ENCODE measurements at places on chromosomes 1 and 21.
A peak's percentile ranks its signal among the peaks of the same experiment; 100 is the strongest.

DNA sequence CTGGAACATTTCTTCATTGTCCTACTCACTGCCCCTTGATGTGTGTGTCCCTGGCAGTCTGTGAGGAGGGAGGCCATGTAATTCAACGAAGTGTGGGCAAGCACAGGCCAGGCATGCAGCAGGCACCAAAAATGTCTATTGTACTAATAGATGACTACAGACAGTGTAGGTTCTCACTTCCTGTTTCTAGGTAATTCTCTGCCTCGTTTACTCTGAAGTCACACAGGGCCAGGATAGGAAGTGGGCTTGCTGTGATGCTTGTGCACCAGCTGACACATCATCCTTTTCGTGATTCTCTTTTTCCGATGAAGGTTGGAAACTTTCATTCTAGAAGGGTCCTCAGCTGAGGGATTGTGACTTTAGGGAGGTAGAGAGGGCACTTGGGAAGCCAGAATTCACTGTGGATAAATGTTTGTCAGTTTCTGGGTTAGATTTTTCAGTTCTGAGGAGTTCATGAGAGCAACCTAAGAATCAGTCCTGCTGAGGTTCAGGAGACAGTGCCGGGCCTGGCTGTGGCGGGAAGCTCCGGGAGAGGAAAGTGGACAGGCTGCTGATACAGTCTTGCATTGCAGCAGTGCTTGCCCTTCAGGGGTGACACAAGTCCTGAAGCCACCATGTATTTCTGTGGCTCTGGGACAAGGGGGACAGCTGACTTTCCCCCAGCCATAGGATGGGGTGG, 4.3 kb upstream of the CSF1 start:
- DNase-seq: no peak

GRCh38 chr21:15311510-15311909, 246.7 kb upstream of the NRIP1 start:
- DNase-seq: no peak

- DNase-seq: no peak
Observed at GRCh38 chr1:206633708-206634121, 1.6 kb upstream of the DYRK3 start.

DNA sequence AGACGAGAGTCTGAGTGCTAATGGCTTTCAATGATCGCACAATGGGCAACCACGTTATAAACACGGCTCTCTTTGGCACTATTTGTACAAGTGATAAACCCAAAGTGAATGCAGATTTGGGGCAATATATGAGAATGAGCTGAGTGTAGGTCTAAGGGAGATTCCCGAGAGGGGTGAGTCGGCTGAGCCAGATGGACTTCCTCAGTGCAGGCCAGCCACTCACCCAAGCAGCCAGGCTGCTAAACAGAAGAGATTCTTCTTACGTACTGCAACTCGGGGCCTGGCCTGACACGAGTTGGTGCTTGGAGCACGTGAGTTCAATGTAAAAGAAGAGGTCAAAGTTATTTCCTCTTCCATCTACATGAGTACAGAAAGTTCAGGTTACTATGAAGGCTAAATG, 6.2 kb upstream of the MIXL1 start:
- no peak for DNase-seq

- no peak for DNase-seq
Observed at GRCh38 chr21:29007810-29008209, 11.3 kb downstream of the RWDD2B start.

DNA sequence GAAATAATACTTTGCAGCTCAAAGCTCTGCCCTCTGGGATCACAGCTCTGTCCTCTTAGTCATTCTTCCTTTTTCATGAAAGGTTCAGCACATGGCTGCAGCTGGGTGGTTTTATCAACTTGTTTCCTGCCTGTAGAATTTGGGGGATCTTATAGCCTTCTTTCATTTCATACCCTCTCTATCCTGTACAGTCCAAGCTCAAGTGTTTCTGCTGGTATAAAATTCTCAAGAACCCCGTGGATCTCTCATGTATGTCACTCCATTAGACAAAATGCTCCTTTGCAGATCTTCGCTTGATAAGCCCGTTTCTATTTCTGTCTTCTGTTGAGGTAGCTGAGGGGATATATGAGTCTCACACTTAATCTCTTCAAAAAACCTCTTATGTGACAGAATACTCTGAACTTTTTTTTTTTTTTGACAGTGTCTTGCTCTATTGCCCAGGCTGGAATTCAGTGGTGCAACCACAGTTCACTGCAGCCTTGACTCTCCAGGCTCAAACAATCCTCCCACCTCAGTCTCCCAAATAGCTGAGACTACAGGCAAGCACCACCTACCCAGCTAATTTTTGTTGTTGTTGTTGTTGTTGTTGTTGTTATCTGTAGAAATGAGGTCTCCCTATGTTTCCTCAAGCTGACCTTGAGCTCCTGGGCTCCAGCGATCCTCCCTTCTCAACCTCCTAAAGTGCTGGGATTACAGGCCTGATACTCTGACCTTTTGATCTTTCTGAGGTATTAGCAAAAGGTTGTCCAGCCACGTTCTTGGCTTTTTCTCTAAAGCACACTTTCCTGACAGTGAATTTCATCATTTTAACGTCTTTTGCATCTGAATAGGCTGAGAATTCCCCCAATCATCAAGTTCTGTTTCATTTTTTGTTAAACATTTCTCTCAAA, 24.6 kb upstream of the COL9A2 start:
- DNase-seq: no peak

DNA sequence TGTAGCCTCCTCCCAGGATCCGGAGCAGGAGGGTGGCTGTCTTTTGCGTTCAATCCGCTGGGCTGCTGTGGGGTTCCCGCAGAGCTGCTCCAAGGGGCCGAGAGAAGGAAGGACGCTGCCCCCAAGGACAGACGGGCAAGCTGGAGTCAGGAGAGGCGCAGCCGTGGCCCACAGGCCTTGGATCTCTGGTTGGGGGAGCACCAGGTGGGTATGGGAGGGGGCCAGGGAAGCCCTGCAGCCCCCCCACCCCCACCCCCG, 15.9 kb upstream of the SKI start:
- DNase-seq: no peak

DNA sequence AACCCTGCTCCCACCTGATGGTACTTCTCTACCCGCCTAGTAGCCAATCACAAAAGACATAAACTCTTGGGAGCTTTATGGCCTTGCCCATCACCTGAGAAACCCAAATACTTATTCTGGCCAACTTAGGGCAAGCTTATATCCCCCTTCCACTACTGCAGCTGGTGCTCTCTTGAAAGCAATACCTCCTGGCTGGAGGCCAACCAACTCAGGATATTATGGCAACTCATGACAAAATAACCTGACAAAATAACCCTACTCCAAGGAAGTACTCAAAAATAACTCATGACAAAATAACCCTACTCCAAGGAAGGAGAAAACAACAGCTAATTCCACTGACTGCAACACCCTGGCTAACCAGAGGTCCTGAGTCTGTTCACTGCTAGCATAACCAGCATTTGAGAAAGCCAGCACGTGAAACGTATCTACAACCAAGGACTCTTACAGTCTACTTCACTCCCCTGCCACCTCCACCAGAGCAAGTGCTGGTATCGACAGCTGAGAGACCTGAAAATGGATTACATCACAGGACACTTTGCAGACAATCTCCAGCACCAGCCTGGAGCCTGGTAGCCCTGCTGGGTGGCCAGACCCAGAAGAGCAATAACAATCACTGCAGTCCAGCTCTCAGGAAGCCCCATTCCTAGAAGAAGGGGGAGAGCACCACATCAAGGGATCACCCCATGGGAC, 179.9 kb downstream of the COL24A1 start:
- no peak for DNase-seq

DNA sequence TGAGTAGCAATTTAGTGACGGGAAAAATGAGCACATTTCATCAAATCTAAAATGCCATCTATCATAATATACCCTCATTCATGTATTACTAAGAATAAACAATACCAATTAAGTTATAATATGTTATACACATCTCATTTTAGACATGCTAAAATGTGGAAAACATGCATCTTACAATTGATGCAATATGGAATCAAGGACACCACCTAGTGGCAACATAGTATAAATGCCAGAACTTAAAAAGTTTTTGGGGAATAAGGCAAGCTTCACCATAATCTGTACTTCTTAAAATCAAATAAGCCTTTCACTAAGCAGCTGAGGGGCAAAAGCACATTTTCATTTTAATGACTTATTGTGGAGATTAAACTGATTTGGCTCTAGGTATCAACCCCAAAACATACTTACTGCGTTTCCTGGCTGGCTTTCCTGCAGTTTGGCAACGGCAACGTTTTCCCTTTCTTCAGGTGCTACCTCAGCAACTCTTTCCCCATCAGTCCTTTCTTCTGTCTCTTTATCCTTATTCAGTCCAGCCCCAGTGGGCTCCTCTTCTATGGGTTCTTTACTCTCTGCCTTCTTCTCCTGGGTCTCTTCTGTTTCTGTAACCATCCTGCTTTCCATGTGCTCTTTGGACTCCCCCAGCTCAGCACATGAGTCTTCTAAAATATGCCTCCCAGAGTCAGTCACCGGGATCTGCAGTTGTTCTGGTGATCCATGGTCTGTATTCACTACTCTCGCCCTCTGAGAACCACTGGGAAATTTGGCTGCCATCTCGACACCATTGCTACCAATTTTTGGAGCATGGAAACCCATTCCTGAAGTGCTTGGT, 11.4 kb downstream of the SDE2 start:
- peak; percentile 52 for DNase-seq

- no peak for DNase-seq
Observed at GRCh38 chr1:30774550-30775432, 17.2 kb upstream of the LAPTM5 start.

DNA sequence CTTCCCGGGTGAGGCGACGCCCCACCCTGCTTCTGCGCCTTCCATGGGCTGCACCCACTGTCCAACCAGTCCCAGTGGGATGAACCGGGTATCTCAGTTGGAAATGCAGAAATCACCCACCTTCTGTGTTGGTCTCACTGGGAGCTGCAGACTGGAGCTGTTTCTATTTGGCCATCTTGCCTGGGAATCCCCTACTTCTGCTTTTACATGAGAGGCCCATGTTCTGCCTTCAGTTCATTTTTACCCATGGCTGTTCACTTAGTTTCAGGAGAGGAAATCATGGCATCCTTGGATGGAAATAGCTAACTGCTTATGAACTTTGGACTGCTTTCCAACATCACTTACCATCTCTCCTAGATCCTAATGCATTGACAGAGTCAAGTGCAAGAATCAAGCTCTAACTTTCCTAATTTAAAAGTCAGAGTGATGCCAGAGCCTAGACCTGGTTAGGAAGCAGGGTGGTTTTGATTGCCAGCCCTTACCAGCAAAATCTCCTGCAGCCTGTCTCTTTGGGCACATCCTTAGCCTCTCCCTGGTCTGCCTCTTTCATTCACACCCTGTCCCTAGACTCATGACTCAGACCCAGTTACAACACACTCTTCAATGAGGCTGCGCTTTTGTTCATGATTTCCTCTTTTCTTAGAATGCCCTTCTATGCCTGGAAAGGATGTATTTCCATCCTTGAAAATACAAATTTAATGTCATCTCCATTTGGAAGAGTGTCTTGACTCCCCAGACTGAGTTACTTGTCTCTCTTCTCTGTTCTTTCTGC, 137.2 kb downstream of the KCTD3 start:
- no peak for DNase-seq

GRCh38 chr1:216485042-216485441, 61.8 kb upstream of the USH2A start:
- no peak for DNase-seq

- no peak for DNase-seq
Observed at GRCh38 chr1:70465911-70466310, 54.8 kb downstream of the CTH start.

DNA sequence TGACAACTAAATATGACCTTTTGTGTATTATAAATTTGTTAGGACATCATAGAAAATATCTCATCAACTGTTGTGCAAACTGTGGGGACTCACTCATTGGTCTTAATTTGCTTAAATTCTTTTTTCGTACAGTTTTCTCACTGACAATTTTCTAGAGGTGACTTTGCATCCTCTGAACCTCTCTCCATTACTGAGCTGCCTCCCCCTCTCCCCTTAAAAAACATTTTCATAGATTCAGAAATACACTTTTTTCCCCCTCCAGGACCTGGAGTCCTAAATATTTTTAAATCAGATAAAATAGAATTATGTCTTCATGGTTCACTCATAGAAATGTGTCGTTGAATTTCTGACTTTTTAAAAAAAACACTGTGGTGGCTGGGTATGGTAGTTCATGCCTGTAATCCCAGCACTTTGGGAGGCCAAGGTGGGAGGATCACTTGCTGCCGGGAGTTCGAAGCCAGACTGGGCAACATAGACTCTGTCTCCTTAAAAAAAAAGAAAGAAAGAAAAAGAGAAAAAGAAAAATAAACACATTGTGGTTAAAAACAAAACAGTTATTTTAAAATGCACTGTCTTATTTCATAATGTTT, 1.5 kb downstream of the CNST start:
- DNase-seq: no peak

DNA sequence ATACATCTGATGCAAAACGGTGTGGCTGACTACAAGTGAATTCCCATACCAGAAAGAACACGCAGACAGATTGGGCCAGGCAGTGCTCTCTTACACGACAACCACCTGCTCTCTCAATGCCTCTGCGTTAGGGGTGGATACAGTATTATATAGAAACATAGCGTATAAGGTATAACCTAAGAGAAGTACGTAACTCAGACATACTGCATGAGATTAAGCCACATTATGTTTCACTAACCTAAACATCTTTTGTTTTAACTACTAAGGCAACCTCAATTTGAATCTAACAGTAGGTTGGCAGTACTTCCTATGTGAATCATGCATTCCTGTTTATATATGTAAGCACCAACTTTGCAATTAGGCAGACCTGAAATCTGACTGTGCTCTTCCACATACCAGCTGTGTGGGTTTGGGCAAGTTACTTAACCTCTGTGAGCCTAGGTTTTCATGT, 58.1 kb upstream of the COA6 start:
- no peak for DNase-seq

GRCh38 chr21:33155422-33155821, 74.3 kb upstream of the IFNAR2 start:
- DNase-seq: no peak

- no peak for DNase-seq
Observed at GRCh38 chr1:97599447-97599846, 321.4 kb downstream of the DPYD start.

DNA sequence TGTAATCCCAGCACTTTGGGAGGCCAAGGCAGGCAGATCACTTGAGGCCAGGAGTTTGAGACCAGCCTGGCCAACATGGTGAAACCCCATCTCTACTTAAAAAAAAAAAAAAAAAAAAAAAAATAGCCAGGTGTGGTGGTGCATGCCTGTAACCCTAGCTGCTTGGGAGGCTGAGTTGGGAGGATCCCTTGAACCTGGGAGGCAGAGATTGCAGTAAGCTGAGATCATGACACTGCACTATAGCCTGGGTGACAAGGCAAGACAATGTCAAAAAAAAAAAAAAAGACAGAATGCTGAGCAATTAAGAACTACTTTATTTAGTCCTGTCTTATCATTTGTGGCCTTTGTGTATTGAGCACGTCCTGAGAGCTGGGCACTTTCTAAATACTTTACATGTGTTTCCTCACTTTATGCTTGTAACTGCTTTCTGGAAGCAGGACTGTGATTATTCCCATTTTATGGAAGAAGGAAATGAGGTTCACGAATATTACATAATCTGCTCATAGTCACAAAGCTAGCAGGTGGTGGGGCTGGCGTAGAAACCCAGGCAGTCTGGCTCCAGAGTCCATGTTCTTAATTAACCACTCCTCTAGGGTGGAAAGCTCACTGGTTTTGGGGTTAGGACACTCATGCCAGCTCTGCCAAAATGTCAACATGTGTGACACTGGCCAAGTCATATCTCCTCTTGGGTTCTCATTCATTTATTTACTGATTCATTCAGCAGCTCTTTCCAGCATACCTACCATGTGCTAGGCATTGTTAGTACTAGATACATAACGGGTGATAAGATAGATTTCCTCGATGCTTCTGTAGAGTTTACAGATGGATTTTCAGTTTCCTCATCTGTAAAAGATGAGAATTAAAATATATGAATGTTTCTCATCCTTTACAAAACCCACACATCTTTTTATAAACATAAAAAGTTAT, 57.7 kb downstream of the DDR2 start:
- DNase-seq: no peak

Data from G401 (cell line).